ENCODE measurements at places on chromosomes 13 and 19.

GRCh38 chr19:44007473-44007872, 4.7 kb downstream of the ZNF230 start:
- no peak for DNase-seq

- no peak for DNase-seq
These were observed 62.3 kb downstream of the CEBPG start for GRCh38 chr19:33435706-33436359.

DNA sequence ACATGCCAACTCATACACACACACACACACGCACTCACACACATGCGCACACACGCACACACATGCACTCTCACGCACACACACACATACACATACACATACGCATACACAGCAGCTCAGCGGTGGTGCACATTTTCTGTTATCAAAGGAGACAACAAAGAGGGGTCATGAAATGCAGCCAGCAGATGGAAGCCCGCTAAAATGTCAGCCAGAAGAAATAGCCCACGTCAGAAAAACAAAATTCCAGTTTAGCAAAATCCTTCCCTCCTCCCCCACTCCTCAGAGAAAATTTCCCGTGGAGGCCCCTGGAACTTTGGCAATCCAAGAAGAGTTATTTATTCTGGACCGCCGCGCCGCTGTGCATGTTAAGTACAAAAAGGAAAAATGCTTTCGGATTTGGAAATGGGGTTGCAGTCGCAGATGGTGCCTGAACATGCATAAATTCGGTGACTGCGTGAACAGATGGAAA, 114.6 kb upstream of the VSTM2B start:
- no peak for DNase-seq

DNA sequence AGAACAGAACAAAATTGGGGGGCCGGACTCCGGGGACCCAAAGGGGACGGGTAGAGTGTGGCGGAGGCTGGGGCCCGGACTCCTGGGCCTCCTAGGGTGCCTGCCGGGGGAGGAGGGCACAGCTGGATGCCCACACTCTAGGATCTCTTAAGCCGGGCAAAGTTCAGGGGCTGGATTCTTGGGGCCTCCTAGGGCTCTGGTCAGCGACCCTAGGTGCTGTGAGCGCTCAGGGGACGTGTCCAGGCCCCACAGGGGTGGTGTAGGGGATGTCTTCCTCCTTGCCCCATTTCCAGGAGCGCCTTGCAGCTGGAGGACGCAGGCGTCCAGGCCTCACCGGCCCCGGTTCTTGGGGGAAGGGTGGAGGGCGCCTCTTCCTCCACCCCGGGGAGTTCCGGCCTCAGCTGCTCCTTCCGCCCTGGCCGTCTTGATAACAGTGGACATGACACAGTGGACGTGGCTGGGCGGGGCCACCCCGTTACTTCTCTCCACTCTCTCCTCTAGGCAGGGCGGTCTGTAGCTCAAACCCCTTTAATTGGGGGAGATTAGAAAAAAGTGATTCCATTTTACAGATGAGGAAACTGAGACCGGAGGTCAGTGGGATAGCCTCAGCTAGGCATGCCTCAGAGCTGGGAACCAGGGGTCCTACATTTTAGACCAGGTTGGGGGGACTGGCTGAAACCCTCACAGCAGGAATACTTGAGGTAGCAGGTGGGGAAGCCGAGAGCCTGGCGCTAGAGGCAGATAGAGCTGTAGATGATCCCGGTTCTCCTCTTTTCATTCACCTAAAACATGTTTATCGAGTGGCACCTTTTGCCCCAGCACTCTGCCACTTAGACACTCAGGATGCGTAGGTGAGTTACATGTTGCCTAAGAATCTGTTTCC, 705 bp downstream of the STXBP2 start:
- peak; percentile 25 for DNase-seq

- no peak for DNase-seq
These were observed 872 bp downstream of the HOMER3 start for GRCh38 chr19:18939922-18940768.

- DNase-seq: no peak
These were observed 9.8 kb downstream of the ZNF526 start for GRCh38 chr19:42229855-42230351.

DNA sequence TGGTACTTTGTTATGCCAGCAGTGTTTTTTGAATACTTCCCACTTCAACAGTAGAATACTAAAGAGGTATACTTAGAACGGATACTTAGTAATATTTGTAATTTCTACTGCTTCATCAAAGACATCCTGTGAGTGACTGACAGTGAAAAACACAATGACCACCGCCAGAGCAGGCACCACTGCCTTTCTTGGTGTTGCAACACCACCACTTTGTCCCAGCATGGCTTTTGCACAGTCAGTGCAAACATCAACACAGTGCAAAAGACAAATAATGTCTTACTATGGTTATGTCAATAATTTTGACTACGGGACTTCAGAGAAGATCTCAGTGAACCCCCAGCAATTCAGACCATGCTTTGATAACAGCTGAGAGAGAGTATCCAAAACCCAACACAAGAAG, 220.5 kb downstream of the RBM26 start:
- no peak for DNase-seq

GRCh38 chr13:28318496-28318895, 176.4 kb downstream of the FLT1 start:
- no peak for DNase-seq

DNA sequence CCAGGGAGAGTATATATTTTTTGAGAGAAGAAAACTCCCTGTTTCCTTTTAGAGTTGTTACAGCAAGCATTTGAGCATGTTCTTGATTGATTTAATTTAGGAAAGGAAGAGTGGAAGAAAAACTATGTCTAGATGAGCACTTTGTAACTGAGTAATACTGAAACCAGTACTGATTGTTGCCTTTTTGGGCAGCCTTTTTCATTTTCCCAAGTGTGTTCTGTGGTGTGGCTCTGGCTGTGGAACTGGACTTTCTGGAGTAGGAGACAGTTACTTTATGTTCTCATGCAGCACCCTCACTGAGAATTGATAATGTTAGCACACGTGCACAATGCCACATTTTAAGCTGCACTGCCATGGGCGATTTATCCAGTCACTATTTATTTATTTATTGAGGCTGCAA, 211.5 kb downstream of the LMO7 start:
- DNase-seq: no peak

- DNase-seq: no peak
These were observed 3.1 kb downstream of the TSC22D1 start for GRCh38 chr13:44573071-44573470.

GRCh38 chr19:30450100-30450499, 77.9 kb downstream of the ZNF536 start:
- DNase-seq: no peak

DNA sequence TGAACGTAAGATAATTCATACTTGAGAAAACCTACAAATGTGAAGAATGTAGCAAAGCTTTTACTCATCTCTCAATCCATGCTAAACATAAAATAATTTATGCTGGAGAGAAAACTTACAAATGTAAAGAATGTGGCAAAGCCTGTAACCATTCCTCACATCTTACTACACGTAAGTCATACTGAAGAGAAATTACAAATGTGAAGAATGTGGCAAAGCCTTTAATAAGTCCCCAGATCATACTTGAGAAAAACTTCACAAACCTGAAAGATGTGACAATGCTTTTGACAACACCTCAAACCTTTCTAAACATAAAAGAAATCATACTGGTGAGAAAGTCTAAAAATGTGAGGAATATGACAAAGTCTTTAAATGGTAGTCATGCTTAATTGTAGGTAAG, 89.4 kb downstream of the ZNF675 start:
- DNase-seq: no peak

DNA sequence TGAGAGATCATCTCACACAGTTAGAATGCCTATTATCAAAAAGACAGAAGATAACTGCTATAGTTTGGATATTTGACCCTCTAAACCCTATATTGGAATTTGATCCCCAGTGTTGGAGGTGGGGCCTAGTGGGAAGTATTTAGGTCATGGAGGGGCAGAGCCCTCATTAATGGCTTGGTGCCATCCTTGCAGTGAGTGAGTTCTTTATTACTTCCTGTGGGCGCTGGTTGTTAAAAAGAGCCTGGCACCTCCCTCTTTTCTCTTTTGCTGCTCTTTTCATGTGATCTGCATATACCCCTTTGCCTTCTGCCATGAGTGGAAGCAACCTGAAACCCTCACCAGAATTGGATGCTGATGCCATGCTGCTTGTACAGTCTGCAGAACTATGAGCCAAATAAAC, 66.8 kb downstream of the TDRD3 start:
- no peak for DNase-seq

GRCh38 chr19:41734156-41734555, 21.2 kb upstream of the CEACAM6 start:
- no peak for DNase-seq

DNA sequence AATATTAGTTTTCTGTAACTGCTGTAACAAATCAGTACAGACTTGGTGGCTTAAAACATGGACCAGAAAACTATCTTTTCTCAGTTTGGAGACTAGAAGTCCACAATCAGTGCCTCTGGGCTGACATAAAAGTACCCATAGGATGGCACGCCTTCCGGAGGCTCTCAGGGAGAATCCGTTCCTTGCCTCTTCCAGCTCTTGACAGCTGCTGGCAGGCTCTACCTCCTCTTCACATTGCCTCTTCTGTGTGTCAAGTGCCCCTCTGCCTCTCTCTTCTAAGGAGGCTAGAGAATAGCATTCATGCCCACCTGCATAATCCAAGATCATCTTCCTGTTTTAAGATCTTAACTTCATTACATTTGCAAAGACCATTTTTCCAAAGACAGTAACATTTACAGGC, 1194.2 kb downstream of the EFNB2 start:
- DNase-seq: no peak

DNA sequence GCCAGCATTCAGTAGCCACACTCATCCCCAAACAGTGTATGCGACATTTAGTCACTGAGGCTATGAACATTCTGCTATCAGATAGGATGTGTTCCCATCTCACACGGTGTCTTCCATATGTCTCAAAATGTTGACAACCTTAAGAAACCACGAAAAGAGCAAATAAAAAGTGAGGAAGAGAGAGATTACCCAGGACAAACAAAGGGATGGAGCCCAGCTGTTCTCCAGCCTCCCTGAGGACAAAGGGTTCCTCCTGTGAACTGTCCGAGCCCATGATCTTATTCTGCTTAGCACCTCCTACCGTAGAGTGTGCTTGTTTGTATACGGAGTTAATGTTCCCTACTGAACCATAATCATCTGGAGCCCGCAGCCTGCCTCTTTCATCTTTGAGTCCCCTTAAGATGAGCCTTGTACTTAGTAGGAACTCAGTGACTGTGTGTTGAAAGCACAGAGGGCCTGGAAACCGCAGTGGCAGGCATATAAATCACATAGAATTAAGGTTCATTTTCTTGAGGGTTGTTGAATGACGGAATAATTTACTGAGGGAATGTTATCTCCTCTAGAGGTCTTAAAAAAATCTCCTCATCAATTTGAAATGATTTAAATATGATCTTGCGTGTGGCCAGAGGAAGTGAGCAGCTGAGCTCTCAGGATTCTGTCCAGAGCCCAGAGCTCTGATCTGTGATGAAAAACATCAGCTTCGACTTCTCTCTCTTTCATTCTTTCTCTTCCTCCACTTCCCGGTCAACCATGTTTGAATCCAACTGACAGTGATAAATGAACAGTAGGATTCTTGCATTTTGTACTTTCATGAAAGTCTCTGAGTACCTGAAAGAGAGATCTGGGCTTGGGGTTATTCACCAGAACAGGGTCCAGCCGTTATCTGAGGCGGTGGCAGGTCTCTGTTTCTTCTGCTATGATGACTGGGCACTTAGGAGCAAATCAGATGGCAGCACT, 200.5 kb downstream of the KLF5 start:
- DNase-seq: no peak

DNA sequence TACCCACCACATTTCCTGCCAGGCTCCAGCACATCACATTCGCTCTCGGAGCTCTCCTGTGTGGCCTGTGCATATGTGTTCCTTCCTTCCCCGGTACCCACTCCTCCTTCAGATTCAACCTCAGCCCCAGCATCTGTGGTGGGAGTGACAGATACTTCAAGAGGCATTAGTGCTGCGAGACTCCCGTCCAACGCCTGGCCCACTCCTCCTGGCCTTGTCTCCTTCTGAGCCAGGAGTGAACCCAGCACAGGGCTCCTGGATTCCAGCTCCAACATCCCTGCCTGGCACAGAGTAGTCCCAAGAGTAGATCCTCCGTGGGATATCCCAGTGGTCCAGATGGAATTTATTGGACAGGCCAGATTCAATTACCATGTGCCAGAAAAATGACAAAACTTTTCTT, 55.9 kb downstream of the SACS start:
- DNase-seq: no peak

GRCh38 chr13:60453490-60453889, 56.5 kb downstream of the TDRD3 start:
- no peak for DNase-seq

GRCh38 chr13:76647550-76647949, 238.7 kb downstream of the KCTD12 start:
- no peak for DNase-seq

DNA sequence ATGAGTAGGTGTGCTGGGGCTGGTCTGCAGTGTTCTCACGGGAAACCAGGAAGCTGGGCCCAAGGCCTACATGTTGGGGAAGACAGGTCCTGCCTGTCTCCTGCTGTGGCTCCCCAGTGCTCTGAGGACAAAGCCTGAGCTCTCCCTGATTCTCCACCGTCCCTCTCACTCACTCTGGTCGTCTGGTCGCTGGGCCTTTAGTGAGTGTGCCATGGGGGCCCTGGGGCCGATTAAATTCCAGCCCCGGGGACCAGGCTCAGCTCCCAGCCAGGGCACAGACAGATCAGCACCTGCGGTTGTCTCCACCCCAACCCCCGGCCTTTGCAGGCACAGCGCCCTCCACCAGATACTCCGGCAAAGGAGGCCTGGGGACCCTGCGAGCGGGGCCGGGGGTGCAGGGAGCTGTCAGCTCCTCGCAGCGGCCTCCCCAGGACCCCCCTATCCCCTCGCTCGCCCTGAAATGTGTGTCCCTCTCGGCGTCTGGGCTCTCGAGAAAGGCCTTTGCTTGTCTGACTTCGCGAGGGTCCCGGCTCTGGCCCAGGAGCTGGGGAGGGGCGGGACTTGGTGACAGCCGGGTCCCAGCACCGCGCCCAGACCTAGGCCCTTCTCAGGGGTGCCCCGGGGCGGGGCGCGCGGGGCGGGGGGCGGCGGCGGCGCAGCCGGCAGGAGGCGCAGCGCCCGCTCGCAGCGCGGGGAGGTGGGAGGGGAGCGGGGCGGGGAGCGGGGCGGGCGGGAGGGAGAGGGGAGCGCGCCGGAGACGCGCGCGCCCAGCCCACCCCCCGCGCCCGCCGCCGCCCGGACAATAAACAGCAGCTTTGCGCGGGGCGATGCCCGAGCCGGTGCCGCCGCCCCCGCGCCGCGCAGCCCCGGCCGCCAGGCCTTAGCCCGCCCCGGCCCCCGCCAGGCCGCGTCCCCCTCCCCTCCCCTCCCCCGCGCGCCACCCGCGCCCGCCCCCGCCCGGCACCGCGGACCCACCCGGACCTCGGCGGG, at the start of gene PALM:
PALM (plus strand) TSS at position 782 of the 990 bp plus-strand sequence. CDS start 212 bp downstream, outside the sequence.
- DNase-seq: no peak

DNA sequence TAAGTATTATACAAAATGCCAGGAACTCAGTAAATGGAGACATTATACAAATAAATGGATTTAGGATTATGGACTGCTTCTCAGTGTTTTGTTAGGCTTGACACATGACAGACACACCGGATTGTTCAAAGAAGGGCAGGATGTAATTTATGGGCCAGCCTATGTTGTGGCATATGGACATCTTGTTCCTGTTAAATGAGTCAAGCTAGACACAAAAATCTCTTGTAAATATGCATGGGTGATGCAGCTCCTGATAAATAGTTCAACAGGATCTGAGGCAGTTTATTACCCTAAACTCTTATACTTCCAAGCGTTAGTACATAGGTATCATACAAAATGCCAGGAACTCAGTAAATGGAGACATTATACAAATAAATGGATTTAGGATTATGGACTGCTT, 502.3 kb downstream of the TBC1D4 start:
- DNase-seq: no peak

- DNase-seq: no peak
These were observed 86.1 kb downstream of the GGACT start for GRCh38 chr13:100502446-100502845.

Data from stimulated activated CD4-positive, alpha-beta T cell treated with anti-CD3 and anti-CD28 coated beads, Interleukin-2, amount 100 ng/mL, for 24 hours (primary cell).